CD4-positive, alpha-beta memory T cell (primary cell): ENCODE measurements at places on chromosomes 7 and 10.

- DNase-seq, result no peak
Measured at GRCh38 chr10:72417971-72418370, 63.3 kb upstream of the DNAJB12 start.

GRCh38 chr10:89182894-89183293 is 24.2 kb downstream of the CH25H start:
- no peak for DNase-seq

DNA sequence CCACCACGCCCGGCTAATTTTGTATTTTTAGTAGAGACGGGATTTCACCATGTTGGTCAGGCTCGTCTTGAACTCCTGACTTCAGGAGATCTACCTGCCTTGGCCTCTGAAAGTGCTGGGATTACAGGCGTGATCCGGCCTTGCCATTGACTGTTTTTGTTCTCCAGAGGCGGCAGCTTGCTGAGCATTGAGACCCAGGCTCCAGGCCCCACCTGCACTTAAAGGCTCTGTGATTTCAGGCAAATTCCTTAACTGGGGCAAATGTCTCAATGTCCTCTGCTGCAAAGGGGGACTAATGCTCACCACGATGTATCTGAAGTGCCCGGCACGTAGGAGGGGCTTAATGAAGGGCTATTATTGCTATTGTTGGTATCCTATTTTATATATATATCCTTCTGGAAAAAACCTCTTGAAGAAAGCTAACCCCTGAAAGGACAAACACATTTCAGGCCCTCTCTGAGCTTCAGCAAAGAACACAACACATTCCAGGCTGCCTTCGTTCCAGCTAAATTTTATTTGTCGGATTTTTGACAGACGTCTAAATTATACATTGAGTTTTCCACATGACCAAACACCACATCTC is 29.0 kb downstream of the TRIM8 start:
- DNase-seq, result no peak

DNA sequence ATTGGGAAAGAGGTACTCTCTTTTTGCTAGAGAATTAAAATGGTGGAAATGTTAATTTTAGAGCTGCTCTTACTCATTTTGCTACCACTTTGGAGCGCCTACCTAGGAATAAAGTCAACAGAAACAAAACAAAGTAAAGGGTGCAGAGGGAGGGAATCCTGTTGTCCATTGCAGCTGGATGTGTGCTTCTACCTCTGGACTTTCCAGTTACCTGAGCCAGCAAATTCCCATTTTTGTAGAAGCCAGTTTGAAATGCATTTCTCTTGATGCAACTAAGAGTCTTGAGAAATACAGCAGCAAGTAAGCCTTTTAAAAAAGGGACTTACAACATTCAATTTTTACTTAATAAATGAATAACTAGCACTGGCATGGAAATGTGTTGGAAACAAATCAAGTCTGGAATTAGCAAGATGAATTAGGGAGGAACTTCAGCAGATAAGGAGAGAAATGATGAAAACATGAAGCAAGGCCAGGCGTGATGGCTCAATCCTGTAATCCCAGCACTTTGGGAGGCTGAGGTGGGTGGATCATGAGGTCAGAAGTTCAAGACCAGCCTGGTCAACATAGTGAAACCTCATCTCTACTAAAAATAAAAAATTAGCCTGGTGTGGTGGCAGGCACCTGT is 113.5 kb upstream of the CTTNBP2 start:
- no peak for DNase-seq

GRCh38 chr10:47029181-47030009 is 118.2 kb downstream of the PTPN20 start:
- DNase-seq, result no peak

GRCh38 chr10:663831-664251 is 25.6 kb downstream of the DIP2C start:
- DNase-seq, result no peak

GRCh38 chr7:105744258-105744657 is 132.1 kb downstream of the ATXN7L1 start:
- DNase-seq, result no peak

DNA sequence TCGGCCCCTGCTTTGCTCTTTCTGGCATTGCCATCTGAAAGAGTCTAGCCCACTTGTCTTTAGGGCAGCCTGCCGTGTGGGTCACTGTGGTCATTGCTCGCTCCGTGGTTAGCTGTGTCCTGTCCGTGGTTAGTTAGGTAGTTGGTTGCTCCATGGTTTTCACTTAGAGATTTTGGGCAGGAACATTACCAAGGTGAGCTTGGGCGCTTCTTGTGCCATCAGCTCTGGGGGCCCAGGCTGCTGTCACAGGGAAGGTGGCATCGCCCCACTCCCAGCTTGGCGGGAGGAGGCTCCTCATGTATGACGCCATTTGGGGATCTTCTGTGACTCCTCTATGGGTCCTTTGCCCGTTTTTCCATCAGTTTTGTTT is 53.1 kb downstream of the INPP5A start:
- DNase-seq, result no peak

DNA sequence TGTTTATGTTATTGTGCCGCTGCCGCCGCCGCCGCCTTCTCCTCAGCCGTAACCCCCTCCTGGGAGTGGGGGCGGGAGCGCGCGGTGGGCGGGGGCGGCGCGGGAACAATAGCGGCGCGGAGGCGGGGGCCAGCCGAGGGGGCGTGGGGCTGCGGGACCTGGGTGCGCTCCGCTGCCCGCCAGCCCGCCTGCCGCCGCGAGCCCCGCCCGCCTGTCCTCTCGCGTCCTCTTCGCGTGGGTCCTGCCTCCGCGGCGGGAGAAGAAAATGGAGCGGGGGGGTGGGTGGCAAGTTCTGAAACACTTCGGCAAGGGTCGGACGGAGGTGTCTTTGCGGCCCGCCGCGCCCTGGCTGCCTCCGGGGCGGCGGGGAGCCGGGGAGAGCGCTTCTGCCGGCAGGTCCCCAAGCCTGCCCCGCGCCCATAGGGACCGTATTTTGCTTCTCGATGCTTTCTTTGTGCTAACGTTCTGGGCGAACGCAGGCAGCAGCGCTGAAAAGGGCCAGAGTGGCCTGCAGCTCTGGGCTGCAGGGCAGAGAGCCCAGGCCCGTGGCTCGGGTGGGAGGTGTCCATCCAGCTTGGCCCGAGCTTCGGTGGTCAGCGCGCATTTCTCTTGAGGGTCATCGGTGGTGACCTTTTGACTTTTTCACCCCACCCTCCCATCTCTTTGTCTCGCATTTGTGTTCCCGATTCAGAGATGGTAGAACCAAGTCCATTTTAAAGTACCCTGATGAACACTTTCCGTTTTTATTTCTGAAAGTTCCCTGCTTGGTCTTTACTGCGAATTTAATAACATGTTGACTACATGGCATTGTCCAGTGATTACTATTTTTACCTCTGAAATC is 613 bp downstream of the MAPK8 start:
- DNase-seq, result no peak

GRCh38 chr10:48497780-48498770 is 106.8 kb downstream of the ARHGAP22 start:
- no peak for DNase-seq

GRCh38 chr7:47704936-47705335 is 123.0 kb upstream of the TNS3 start:
- no peak for DNase-seq

DNA sequence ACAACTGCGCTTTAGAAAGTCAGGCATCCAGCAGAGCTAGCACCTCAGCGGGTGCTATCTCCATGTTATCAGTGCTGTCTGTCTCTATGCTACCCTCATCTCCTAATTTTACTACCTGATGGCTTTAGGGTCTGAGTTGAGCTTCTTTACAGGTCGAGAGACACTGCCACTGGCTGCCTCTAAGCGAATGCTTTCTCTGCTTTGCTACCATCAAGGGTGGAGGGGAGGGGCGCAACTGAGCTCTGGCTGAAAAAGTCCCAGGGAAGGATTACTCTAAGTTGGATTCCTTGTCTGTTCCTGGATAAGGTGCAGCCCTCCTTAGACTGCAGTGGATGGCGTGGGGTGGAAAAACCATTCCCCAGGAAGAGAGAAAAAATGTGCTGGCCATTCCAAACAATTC is 105.7 kb downstream of the CDK14 start:
- DNase-seq, result no peak

DNA sequence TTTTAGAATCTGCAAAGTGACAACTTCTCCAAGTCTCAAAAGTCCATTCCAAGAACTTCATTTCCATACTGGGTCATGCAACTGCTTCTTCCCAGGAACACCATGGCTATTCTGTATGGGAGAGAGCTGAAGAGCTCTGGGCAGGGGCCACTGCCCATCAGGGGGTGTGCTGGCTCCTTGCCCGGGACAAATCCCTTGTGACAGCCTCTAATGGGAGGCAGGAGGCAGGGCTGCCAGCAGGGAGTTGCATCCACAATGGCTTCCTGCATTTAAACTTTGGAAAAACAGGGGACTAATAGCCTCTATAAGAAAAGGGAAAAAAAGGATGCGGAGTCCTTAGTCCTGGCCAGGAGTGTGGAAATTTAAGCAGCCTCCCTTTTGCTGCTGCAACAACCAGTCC is 18.4 kb upstream of the FRMD4A start:
- DNase-seq, result no peak

GRCh38 chr7:152395112-152395511 is 40.7 kb downstream of the KMT2C start:
- no peak for DNase-seq

GRCh38 chr10:79487296-79488194 is 24.8 kb upstream of the EIF5AL1 start:
- DNase-seq, result peak; percentile 6

GRCh38 chr10:14836208-14836607 is 1.6 kb downstream of the CDNF start:
- no peak for DNase-seq

DNA sequence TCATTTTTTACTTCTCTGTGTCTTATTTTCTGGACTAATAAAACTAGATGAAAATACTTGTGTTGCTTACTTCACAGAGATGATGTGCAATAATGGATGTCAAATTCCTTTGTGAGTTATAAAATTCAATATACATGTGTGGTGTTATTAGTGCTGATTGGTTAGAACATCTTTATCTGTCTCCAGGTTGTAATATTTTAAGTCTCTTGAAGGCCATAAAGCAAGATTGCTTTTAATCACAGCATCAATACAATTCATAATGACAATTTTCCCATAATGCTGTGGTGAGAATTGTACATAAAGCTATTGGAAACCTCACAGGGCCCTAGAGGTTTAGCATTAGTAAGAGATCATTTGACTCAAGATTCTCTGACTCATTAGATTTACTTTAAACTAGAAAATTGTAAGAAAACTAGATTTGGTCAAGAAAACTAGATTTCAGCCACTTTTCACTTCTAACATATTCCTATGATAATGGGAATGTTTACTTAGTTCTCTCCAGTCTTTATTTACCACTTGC is 963.7 kb downstream of the REEP3 start:
- DNase-seq, result no peak
